Fibroblast of the aortic adventitia (primary cell): ENCODE measurements at places on chromosomes 1 and 21. TPM values are rescaled to one million over a fixed set of nuclear protein-coding genes. Genes with fewer than 3 reads are reported as not detected.

Gene NCAM2
- total RNA-seq, result 5.9 and 19.4 TPM in 2 replicates

Gene TMOD4
- 0.54 TPM in 1 of 2 replicates, not detected in the other for total RNA-seq

Gene SLC44A3
- total RNA-seq, result 1.6 and 2.9 TPM in 2 replicates

Gene CCDC27
- total RNA-seq, result not detected in 2 replicates

Gene CCDC181
- total RNA-seq, result 1.4 and 3.1 TPM in 2 replicates

Gene PCSK9
- 1.1 and 2.5 TPM in 2 replicates for total RNA-seq

Gene DNTTIP2
- 39.0 and 40.2 TPM in 2 replicates for total RNA-seq

Gene IGSF9
- 2.0 TPM in 1 of 2 replicates, not detected in the other for total RNA-seq

DNA sequence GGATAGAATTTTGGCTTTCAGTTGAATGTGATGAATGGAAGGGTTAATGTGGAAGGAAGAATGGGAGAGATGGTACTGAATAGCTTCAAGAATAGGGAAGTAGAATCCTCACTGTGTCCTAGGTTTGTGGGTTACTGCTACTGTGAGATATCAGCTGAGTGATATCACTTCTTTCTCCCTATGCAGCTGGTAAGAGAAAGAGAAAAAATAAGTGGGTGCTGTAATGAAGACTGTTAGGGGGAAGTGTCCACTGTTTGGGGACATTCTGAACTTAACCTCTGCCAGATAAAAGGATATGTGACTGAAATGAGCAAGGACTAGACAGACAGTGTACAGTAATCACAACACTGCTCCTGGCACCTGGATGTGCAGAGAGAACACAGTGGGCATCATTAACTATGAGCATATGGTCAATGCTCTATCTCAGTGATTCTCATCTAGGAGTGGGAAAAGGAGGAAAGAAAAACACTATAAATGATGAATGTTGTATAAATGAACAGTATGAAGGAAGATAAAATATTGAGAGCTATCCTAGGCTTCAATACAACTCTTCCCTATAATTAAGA, 25.6 kb upstream of the MOB3C start:
- DNase-seq, result no peak

GRCh38 chr1:84253891-84254290, 47.6 kb upstream of the SAMD13 start:
- peak; percentile 82 for DNase-seq

- DNase-seq, result no peak
These were observed 445.7 kb downstream of the MRPL39 start for GRCh38 chr21:25161571-25161970.

DNA sequence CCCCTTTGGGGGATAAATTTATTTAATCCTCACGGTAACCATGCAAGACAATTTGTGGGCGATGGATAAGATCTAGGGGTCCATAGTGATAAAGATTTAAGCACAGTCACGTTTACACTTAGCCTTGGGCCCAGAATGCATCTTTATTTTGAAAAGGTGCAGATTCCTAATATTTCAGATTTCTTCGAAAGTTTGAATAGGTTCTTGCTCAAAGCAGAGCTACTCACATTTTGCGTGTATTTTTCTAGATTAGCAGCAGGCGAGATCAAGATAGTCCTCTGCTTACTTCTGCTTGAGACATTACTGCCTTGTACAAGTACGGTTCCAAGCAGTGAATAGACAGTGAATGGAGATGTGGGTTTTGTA, 647 bp downstream of the TSEN15 start:
- peak; percentile 27 for DNase-seq

- DNase-seq, result no peak
These were observed 43.4 kb upstream of the RD3 start for GRCh38 chr1:211535346-211535745.

GRCh38 chr1:157104598-157105293, 5.1 kb upstream of the ETV3L start:
- peak; percentile 12 for DNase-seq

DNA sequence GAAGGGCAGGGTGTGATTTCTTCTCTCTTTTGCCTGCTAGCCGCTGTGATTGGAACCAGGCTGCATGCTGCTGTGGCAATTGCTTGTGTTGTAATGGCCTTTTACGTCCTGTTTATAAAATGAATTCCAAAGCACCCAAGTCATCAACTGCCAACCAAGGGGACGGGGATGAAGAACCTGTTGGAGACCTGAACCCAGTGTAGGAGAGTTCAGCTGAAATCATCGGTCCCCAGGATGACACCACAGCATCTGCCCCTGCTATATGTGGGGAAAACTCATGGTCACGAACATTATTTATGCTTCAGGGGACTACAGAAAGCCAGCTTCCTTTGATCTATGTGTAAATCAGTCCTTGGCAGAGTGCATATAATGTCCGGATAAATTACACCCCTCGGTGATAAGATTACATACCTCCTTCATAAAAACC, 3.8 kb downstream of the TMEM167B start:
- DNase-seq, result no peak

- no peak for DNase-seq
These were observed 228.0 kb downstream of the RYR2 start for GRCh38 chr1:237269938-237270337.

DNA sequence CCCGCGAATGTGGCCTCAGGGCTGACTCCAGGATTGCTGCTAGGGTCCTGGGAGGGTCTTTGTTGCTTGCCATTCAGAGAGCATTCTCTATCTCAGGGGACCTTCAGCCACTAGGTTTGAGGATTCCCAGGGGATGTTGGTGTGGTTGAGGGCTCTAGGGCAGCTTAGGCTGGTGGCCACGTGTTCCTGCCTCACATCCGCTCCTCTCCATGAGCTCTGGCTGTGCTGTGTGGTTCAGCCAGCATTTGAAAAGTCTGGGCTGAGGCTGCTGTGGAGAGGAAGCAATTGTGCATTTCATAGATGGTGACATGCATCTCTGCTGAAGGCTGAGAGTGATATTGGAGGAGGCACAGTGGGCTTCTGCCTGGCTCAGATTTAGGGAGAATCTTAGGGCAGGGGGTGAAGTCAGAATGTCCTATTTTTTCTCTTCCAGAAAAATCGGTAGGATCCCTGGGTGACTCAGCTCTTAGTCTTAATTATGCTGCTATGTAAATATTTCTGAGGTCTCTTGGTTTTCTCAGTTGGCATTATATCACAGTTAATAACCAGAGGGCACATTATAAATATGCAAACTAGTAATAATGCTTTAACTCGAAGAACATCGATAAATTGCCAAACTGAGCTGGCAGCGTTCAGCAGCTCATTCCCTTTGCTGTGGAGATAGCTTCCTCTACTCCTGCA, 182.3 kb downstream of the CAMTA1 start:
- DNase-seq, result no peak

DNA sequence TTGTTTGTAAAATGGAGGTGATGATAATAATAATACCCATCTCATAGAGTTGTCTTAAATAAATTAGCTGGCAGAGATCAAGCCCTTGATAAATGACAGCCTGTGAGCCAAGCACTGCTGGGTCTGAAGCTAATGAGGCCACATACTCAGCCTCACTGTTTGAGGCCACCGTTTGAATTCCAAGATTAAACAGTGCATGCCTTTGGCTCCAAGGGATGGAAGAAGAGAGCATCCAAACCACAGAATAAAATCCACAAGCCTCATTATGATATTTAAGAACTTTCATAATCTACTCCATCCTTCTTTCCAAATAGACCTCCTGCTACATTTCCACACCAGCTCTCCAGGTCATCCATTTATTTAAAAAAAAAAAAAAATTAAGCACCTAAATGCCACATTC, 29.0 kb downstream of the TGFBR3 start:
- no peak for DNase-seq

DNA sequence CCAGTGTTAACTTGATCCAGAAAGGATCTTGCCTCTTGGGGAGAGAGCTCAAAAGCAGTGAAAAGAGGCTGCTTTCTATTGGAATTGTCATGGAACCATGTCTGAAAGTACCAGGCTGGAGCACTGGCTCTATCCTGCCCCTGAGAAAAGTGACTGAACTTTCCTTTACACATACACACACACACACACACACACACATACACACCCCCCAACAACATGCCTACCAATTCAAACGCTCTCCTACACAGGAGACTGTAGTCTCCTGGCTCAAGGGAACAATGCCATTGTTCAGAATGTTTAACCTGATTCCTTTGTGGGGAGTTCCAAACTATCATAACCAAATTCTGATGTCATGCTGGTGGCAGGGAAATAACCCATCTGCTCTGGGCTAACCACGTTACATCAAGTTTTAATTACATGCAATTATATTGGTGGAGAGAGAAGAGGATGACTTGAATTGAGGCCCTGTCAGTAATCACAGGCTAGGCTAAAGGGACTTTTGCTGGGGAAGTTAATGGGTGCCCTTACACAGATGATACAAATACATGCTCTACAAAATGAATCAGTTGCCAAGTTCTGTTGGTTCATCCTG, 52.3 kb upstream of the DUSP10 start:
- DNase-seq, result peak; percentile 30

GRCh38 chr1:217982331-217983050, 302.6 kb upstream of the RRP15 start:
- no peak for DNase-seq

DNA sequence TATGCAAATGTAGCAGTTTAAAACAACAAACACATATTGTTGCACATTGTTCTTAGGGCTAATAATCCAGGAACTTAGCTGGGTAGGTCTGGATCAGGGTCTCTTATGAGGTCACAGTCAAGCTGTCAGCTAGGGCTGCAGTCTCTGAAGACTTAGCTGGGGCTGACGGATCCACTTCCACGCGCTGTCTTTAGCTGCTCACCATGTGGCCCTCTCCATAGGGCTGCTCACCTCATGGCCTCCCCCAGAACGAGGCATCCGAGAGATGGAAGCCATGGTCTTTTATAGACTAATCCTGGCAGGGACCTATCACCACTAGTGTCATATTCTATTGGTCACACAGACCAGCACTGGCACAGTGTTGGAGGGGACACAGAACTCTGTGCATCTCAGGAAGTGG, 8.7 kb upstream of the OXCT2 start:
- no peak for DNase-seq

DNA sequence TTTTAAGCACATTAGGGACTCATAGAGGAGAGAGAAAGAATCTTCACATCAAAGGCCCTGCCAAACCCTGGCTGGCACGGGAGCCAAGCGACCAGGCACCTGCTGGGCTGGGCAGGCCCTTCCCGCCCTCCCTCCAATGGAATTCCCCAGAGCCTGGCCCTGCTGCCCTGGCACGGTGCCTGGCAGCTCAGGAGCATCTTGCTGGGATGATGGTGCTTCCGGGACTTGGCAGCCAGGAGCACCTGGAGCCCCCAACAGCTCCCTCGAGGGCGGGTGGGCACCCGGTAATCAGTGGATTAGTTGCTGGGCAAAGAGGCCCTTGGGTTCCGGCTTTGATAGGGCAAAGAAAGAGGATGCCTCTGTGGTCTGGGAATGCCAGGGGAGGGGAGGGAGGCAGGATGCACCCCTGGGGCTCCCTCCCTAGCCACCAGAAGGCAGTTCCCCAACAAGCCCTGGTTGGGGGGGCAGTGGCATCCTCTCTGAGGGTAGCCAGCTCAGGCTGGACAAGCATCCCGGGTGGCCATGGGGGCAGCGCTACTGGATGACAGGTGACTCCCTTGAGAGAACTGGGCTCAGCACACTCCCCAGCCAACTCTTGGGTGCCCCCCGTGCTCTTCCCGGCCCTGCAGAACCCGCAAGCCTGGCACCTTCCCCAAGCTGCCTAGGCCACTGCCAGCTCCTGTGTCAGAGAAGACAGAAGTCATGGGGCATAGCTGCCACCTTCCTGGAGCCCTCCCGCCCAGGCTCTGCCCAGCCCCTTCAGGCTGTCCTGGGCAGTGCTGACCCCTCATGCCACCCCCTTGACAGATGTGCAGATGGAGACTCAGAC, 26.4 kb downstream of the KRTAP10-1 start:
- no peak for DNase-seq

- peak; percentile 4 for DNase-seq
These were observed 288.3 kb upstream of the ADGRL2 start for GRCh38 chr1:81512252-81513003.

DNA sequence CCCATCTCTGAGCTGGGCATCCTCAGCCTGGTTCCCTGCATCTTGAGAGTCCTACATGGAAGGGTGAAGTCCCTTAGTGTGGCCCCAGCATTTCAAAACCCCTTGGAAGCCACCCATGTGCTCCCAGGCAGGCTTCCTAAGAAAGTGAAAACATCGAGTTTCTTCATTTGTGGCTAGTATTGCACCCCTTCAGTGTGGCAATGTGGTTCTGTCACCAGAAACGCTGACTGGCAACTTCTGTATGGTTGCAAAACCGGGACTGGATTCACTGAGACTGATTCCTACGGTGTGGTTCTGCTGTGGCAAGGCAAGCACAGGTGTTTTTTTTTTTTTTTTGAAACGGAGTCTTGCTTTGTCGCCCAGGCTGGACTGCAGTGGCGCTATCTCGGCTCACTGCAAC, 9.0 kb upstream of the IFNGR2 start:
- DNase-seq, result no peak

DNA sequence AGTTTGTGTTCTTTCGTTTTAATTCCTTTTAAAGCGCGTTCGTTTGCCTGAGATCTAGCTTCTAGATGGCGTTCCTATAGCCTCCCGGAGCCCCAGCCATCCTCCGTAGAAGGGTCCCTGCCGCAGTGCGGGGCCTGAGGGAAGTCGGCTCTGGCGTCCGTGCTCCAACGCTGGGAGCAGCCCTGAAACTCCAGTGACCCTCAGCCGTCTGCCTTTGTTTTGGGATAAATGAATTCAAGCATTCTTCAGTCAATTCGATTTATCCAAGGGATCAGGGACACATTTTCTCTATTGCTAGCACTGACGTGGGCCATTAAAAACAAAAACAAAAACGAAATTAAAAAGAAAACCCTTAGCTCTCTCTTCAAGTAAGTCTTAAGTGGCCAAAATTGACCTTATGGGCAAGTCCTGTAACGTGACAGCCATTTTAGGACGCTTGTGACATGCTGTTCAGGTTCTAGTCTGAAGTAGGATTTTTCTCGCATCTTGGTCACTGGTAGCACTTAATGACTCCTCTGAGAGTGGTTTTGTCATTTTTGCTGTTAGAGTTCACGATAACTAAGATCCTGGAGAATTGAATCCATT, 742 bp upstream of the HSPA13 start:
- DNase-seq, result no peak

DNA sequence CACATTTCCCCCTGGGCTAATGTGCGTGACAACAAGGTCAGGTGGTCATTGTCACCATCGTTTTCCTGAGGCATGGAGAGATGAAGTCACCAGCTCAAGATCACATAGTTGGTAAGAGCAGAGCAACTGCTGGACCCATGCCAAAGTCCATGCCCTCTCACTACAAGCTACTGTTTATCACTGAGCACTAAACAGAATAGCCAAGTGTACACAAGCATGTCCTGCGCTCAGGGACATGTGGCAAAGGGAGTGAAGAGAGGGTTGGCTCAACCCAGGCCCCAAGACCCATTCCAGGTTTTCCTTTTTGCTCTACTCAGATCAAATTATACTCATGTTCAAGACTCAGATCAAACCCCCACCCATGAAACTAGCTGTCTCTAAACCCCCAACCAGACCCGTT, 20.8 kb downstream of the LRRC52 start:
- DNase-seq, result no peak

DNA sequence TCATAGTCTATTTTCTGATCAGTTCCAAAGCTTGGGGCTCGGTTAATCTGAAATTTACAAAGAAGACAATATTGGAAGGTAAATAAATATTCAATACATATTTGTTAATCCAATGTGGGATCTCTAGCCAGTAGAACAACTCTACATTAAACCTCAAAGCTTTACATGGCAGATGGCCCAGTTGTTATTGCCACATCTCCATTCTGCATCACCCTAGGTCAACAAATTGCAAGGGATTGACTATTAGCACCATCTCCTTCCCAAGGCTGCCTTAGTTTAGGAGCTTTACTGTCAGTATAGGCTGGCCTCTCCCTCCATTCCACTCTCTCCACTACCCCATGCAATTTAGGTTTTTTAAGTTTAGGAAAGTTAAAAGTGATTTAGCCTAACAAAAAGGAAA, 69.7 kb downstream of the TTLL7 start:
- peak; percentile 70 for DNase-seq
